Esophagus mucosa (tissue), 1 donor: ENCODE measurements at places on chromosomes 13 and 19.

- no peak for ATAC-seq
Observed at GRCh38 chr13:21902709-21903098, 231.8 kb downstream of the FGF9 start.

- no peak for ATAC-seq
Observed at GRCh38 chr13:32073180-32073864, 41.7 kb downstream of the FRY start.

DNA sequence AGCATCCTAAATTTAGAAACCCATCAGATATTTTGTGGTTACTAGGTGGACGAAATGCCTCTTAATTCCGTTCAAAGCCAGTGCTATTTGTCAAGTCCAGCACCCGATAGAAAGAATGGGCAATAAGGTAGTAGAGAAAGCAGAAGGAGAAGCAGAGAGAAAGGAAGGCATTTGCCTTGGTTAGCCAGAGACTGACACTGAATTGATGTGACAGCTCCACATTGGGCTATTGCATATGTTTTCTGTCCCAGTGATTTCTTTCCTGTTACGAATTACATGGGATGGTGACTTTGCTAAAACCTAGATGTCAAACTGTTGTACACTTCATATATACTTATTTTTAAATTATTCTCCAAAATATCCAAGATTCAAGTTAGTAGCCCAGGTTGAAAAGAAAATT is 542.6 kb downstream of the DCT start:
- ATAC-seq, result no peak

- ATAC-seq, result no peak
Observed at GRCh38 chr13:49443357-49443703, 534 bp downstream of the CAB39L start.

DNA sequence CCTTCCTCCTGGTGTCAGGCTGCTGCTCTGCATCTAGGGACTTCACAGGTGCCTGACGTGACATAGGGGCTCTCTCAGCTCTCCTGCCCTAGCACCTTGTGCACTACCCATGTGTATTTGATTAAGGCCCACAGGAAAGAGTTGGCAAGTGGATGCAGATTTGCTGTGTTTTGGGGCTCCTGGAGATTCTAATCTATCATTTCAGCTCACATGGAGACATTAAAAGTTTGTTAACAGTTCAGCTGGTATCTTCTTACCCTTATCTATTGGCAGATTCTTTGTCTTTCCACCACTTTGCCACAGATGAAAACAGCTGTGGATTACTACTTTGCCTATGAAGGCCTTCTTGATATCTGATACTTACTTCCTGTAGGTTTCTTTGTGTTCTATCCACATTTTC is 41.9 kb downstream of the WASF3 start:
- ATAC-seq, result no peak

DNA sequence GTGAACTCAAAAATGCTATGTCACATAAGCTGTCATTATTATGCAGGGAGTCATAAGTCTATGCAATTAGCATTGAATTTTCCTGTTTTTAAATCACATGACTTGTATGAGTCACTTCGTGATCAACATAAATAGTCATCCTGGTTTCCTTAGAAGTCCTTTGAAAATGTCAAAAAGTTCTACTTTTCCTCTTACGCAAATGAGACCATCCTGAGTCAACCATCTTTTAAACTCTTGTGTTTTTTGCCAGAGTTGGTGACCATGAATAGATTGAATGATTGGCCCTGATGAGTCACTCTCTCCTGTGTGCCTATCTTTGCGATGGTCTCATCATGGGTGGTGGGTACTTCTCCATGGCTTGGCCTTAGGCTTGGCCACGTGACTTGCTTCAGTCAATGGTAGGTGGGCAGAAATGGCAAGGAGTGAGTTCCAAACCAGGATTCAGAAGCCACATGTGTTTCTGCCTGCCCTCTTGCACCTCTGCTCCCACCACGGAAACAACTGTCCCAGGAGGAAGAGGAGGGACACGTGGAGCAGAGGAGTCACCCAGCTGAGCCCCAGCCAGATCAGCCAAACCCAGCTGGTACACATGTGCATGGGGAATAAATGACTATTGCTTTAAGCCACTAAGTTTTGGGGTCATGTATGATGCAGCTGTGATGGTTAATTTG is 123.5 kb upstream of the CACNA1A start:
- peak; percentile 50 for ATAC-seq

DNA sequence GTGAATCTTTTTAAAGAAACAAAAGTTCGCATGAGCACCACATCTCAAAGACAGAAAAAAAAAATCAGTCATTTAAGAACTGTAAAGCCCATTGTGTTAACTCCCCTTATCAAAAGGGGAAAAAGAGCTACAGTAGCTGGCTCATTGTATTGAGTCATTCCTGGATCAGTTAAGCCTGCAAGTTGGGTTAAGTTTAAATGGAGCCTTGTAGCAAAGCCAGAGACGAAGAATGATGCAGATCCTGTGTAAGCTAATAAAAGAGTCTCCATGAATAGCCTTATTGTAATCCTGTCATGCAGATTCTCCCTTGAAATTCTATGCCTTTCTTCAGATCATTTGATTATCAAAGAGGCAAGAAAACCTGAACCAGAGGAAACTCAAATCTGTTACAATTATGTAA is 83.8 kb downstream of the CRYL1 start:
- peak; percentile 53 for ATAC-seq

DNA sequence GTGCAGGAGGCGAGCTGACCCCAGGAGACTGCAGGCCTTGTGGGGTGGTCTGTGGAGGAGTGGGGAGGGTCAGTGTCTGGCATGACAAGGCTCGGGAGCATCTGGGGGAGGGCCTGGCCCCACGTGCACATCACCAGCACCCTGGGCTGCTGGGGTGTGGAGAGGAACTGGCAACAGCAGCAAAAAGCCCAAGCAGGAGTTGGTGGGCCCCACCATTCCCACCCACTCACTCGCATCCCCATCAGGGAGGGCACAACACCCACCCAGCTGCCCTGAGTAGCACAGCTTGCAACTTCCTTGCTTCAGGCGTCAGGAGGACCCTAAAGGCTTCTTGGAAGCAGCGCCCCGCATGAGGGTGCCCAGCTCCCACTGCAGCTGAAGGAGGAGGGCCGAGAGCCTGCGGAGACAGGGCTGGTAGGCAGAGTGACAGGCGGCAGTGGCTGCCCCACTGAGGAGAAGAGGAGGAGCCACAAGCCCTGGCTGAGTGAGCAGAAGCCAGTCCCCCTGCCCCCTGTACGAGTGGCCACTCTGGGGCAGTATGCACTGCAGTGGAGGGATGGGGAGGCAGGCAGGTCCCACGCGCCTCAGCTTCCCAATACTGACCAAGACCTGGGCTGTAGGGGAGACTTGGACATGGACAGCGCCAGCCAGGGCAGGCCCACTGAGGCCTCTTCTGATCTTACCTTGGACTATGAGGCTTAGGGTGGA is 26.5 kb downstream of the ELL start:
- ATAC-seq, result no peak

- ATAC-seq, result no peak
Observed at GRCh38 chr13:112575675-112576074, 12.3 kb downstream of the TUBGCP3 start.

GRCh38 chr13:85419611-85420010 is 379.6 kb downstream of the SLITRK6 start:
- ATAC-seq, result no peak

GRCh38 chr13:39554371-39554770 is 48.6 kb downstream of the LHFPL6 start:
- ATAC-seq, result no peak

GRCh38 chr13:18993884-18994660 is 187.6 kb downstream of the TUBA3C start:
- no peak for ATAC-seq

DNA sequence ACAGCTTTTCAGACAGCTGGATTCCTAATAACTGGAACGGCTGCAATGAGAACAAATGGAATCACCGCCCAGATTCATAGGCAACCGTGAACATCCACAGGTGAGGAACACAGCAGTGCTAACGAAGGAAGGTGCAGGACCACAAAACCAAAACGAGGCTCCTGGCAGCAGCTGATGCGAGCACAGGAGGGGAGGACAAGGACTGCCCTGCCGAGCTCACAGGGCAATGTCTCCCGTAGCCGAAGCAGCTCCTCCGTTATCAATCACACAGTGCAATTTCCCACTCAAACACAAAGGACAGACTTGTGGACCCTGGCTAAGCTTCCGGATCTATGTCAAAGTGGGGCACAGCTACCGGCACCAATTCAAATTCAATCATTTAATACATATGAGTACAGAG is 70.6 kb downstream of the STK24 start:
- no peak for ATAC-seq

DNA sequence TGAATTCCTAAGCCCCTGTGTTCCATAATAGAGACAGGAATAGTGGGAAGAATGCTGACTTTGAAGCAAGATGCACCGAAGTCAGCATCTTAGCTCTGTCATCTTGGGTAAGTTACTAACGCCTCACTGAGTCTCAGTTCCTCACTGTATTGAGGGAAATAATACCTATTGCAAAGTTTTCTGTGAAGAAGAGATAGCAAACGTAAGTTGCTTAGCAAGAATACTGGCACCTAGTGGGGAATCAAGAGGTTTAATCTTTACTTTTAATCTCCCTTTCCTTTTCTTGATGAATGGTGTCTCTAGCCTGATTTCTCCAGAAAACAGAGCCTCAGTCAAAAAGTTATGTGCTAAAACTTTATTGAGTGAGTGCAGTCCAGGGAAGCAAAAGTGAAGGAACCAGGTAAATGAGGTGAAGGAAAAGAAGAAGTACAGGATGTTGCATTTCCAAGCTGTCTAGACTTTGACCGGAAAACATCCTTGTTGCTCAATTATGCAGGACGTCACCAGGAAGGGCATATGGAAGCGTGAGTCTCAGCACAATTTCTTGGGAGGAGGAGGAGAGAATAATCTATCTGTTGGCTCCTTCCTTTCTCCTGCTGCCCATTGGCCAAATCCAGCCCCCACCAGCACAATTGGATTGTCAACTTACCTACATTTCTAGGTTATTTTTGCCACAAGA is 210.0 kb downstream of the B3GLCT start:
- ATAC-seq, result no peak

DNA sequence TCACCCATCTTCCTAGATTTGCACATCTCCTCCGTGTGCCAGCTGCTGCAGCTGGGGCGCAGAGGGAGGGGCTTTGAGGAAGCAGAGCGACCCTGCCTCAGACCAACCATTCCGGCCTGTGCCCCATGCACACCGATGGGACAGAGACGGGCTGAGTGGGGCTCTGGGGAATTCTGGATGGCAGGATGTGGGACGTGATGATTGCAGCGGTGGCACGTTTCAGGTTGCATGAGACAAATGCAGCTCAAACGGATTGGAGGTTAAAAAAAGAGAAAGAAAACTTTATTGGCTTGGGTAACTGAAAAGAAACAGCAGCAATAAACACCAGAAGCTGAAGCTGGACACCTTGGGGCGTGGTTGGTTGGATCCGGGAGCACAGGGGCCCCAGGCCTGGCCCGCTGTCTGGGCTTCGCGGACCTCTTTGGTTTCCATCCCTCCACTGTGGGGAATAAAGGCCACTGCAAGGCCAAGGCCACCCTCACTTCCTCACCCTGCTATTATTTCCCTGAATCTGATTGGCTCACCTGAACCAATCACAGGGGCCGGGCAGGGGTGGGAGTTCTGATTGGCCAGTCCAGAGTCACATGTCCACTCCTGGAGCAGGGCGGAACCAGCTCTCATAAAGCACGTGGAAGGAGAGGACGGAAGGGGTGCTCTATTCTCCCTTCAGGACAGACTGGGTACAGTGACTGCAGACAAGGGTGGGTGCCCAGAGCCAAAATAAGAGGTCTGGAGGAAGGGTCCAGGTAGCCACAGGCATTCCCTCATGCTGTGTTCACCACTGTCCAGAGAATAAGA is 6.1 kb upstream of the ZNF787 start:
- ATAC-seq, result no peak

DNA sequence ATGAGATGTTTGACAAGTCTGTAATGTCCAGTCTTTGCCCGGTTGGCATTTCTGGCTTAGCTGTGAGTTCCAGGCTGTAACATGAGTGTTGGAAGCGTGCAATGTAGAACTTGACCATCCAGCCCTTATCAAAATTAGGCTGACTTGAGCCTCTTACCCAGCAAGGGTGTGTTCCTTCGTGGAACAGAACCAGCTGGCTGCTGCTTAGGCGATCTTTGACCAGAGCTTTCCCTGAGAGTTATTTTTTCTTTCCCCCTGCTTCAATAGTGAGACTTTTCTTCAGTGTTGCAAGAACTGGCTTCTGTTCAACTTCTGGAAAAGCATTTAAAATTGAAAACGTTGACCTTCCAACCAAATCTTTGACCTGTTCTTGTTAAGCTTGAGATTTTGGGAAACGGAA is 6.5 kb downstream of the TNFSF13B start:
- no peak for ATAC-seq

GRCh38 chr13:40148101-40148500 is 492.6 kb downstream of the COG6 start:
- ATAC-seq, result no peak

DNA sequence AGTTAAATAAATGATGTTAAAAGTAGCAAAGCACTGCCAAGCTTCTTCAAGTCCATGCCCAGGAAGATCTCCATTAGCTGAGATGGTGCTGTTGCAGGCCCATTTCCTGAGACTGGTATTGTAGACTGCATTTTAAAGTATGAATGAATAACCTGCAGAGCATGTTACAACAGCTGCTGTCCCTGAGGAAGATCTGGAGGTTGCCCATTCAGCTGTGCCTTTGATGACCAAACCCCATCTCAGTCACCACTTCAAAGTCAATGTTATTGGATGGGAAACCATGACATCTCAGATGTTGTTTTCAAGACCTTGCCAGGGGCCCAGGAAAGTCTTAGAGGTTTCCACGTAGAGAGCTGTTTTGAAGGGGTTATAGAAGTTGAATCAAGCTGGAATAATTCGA is 281.3 kb downstream of the MTUS2 start:
- ATAC-seq, result no peak

DNA sequence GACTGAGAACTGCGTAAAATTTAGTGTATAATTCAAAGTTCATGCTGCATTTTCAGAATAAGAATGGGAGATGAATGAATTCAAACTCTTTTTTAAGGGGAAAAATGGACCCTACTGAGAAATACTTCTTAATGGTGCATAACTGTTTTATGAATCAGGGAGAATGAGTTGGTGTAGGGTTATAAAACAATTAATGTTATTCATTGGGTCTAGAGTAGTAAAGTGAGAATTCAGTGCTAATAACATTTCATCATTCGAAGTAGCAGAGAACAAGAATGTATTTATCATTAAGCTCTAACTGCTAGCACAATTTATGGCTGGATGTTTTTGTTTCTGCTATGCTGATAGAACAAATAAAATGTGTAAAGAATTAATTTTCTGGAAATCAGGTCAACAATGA is 310.2 kb downstream of the SLITRK5 start:
- no peak for ATAC-seq
